CD4-positive, alpha-beta memory T cell (primary cell): ENCODE measurements at places on chromosomes 12 and 14. TPM values are rescaled to one million over a fixed set of nuclear protein-coding genes. Genes with fewer than 3 reads are reported as not detected.

TMEM233 gene
- total RNA-seq = not detected

OR4E2 gene
- not detected for total RNA-seq

PPHLN1 gene
- total RNA-seq = 98.0 TPM

CACNA2D4 gene
- 15.1 TPM for total RNA-seq

CCDC198 gene
- not detected for total RNA-seq

GRCh38 chr14:105853089-105853906 lies 326.9 kb downstream of the TMEM121 start:
- no peak for DNase-seq

GRCh38 chr12:44677724-44678123 lies 198.4 kb downstream of the NELL2 start:
- no peak for DNase-seq

GRCh38 chr12:103936679-103937078 lies 6.5 kb downstream of the HSP90B1 start:
- DNase-seq = no peak

- DNase-seq = no peak
These were observed 168.2 kb downstream of the SUDS3 start for GRCh38 chr12:118544569-118544968.

DNA sequence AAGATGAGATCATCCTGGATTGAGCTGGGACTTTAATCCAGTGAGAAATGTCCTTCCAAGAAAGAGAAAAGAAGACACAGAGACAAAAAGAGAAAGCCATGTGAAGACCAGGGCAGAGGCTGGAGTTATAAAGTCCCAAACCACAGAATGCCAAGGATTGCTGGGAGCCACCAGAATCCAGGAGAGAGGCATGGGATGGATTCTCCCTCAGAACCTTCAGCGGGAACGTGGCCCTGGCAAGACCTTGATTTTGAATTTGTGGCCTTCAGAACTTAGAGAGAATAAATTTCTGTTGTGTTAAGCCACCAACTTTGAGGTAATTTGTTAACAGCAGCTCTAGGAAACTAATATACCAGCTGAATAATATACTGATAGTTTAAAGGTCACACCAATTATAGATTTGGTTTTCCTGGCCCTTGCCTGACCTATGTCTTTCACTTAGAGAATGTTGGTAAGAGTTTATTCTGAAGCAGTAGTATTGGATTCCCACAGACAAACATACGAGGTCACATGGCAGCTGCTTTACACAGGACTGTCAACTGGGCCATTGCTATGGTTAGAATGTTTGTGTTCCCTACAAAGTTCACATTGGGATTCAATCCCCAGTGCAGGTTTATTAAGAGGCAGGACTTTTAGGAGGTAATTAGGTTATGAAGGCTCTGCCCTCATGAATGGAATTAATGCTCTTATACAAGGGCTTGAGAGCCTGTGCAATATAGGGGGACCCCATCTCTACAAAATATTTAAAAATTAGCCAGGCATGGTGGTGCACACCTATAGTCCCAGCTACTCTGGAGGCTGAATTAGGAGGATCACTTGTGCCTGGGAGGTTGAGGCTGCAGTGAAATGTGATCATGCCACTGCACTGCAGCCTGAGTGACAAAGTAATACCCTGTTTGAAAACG lies 156.5 kb upstream of the EEA1 start:
- DNase-seq = no peak

DNA sequence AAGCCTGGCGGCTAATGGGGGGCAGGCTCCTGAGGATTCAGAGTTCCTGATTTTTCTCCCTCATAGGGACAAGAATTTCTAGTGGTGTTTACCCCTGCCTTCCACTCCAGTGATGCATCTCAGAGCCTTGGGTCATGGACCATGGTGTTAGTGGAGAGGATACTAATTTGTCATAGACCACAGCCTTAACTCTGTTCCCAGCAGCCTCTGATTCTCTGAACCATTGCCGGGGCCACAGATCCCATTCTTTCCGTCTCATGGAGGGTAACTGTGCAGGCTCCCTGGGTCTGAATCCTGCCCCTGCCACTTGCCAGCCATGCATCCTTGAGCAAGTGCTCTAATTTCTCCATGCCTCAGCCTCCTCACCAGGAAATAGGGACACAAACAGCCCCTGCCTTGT lies 55.1 kb downstream of the RPH3A start:
- DNase-seq = no peak

- DNase-seq = no peak
These were observed 7.4 kb downstream of the GLIPR1L1 start for GRCh38 chr12:75341873-75342272.

DNA sequence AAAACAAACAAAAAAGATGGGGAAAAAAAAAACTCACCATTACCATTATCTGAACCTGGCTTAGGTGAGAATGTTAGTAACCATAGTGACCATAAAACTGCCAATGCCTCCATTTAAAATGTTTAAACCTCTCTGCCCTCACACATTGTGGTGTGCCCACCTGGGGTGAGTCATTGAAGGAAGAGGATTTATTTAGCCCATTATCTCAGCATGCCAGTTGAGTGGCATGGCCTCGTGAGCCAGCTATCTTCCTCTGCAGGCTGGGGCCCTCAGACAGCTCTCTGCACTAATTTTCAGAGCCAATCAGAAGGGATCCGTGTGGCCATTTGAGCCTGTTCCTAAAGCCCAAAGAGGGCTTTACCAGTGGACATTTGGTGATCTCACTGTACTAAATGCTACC lies 81.8 kb upstream of the CCDC198 start:
- no peak for DNase-seq

DNA sequence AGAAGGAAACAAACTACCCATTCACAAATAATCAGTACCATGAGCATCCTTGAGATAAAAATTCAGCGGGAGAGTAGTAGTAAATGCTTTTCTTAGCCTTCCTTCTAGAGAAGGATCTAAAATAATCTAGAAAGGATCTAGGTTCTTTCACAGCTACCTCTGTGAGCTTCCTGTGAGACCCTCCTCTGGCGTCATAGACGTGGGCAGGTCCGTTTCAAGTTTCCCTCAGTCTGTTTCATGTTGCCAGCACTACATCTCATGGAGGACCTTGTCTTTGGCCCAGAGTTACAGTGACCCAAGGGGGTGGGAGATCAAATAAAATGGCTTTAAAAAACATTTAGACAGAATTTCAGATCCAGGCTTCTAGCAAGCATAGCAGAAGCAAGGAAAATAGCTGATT lies 13.6 kb downstream of the DAAM1 start:
- no peak for DNase-seq
